ENCODE measurements at places on chromosomes 1 and 21.
A peak's percentile ranks its signal among the peaks of the same experiment; 100 is the strongest.

DNA sequence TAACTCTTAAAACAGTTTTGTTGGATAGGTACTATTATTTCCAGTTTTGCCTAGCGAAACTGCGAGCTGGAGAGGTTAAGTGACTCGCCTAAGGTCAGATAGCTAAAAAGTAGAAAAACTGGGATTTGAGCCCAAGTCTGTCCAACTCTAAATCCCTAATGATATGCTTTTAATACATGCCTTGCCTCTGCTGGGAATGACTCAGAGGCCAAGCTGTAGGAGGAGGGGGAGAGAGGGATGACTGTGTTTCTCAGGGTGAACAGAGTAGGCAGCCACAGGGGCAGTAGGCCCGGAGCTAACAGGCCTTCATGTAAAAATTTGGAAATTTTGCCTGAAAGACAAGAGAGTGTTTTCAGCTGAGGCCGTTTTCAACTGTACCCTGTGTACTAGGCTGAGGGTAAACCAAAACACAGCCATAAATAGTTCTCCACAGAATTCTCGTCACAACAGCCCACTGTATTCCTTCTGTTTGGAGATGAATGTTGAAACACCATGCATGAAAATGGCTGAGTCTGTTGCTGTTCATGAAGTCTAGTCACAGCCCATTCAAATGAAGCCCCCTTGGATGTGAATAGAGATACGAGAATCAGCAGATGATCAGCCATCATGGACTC lies 107.5 kb upstream of the HOOK1 start:
- no peak for DNase-seq

DNA sequence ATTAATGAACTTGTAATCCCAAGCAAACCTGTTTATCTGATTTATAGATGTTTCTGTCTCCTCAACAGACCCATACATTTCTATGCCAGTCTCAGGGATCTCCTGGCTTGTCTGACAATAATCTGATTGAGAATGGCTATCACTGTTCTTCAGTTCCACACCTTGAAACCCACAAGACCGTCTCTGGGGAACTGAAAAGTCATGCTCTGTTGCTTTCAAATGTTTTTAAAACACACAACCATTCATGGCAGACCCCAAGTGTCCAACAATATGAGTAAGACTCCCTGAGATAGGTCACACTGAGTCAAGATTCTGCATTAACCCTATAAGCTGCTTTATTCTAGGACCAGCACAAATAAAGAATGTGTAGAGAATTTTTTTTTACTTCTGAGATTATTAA lies 611.2 kb upstream of the PLXNA2 start:
- DNase-seq: no peak

DNA sequence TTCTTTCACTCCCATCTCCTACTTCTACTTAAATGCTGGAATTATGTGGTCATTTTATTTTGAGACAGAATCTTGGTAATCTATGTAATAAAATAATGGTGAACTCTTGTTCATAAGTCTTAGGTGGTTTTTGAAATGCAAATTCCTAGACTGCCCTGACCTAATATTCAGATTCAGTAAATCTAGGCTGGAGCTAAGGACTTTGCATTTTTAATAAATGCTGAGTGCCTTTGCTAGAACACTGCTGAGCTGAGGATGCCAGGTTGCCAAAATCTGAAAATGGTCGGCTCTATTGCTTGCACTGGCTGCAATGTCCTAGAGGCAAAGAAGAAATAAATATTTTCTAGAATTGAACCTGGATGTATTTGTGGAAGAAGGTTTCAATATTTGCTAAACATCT lies 187.4 kb downstream of the HMCN1 start:
- DNase-seq: no peak

GRCh38 chr21:45534636-45535331 lies 7.5 kb downstream of the SLC19A1 start:
- no peak for DNase-seq

DNA sequence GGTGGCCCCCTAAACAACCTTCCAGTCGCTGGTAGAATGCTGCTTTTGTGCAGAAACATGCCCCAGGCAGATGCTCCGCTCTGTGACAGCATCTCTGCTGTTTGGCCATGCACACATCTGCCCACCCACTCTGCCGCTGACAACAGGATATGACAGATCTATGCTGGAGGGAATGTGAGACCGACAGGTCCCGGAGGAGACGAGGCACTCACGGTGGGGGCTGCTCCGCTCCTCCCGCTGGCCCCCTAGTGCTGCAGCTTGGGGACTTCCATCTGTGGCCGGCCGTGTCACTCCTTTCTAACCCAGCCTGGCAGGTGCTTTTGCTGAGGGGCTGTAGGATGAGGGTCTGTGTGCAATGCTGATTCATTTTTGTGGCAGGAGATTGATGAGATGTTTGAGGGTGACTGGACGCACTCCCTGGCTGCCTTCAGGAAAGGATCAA lies 49.1 kb upstream of the DMRTB1 start:
- no peak for DNase-seq

DNA sequence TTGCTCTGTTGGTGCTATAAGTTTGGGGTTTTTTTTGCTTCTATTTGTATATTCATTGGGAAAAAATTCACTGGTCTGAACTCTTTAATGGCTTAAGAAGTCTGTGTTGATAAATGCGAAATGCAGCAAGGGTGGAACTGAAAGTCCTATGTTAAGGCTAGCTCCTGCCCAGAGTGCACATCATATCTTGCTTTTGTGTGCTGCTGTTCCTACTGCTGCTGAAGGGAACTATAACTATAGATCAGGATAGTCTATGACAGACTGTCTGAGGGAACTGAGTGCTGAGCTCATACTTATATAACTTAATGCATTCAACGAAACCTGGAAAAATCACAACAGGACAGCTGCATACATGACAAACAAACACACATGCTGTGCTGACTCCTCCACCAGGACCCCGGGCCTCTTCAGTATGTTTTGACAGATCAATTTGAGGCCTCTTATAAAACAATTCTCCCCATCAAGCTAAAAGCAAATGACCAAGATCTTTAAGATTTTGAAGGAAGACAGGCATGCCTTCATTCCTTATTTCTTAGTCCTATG lies 1031.5 kb upstream of the ADGRL2 start:
- no peak for DNase-seq

DNA sequence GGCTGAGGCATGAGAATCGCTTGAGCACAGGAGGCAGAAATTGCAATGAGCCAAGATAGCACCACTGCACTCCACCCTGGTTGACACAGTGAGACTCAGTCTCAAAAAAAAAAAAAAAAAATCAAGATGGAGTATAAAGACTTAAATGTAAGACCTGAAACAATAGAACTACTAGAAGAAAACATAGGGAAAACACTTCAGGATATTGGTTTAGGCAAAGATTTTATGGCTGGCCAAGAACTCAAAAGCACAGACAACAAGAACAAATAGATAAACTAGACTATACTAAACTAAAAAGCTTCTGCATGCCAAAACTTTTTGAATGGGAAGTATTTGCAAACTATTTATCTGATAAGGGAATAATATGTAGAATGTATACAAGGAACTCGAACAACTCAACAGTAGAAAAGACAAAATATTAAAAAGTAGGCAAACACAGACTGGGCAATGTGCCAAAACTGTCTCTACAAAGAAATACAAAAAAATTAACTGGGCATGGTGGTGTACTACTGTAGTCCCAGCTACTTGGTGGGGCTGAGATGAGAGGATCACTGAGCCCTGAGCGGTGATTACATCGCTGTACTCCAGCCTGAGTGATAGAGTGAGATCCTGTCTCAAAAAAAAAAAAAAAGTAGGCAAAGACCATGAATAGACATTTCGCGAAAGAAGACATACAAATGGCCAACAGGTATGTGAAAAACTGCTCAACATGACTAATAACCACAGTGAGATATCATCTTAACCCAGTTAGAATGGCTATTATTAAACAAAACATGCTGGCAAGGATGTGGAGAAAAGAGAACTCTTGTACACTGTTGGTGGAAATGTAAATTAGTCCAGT lies 25.3 kb downstream of the DTL start:
- DNase-seq: no peak

- DNase-seq: peak; percentile 38
These were observed 62.7 kb downstream of the CASZ1 start for GRCh38 chr1:10733474-10734366.

GRCh38 chr1:79040424-79041082 lies 34.0 kb upstream of the ADGRL4 start:
- DNase-seq: no peak

- no peak for DNase-seq
These were observed 1.6 kb upstream of the PTGS2 start for GRCh38 chr1:186681801-186682200.

GRCh38 chr1:8873506-8874229 lies 4.8 kb downstream of the ENO1 start:
- DNase-seq: peak; percentile 45

GRCh38 chr1:74583397-74583796 lies 71.0 kb upstream of the LRRC53 start:
- DNase-seq: no peak

DNA sequence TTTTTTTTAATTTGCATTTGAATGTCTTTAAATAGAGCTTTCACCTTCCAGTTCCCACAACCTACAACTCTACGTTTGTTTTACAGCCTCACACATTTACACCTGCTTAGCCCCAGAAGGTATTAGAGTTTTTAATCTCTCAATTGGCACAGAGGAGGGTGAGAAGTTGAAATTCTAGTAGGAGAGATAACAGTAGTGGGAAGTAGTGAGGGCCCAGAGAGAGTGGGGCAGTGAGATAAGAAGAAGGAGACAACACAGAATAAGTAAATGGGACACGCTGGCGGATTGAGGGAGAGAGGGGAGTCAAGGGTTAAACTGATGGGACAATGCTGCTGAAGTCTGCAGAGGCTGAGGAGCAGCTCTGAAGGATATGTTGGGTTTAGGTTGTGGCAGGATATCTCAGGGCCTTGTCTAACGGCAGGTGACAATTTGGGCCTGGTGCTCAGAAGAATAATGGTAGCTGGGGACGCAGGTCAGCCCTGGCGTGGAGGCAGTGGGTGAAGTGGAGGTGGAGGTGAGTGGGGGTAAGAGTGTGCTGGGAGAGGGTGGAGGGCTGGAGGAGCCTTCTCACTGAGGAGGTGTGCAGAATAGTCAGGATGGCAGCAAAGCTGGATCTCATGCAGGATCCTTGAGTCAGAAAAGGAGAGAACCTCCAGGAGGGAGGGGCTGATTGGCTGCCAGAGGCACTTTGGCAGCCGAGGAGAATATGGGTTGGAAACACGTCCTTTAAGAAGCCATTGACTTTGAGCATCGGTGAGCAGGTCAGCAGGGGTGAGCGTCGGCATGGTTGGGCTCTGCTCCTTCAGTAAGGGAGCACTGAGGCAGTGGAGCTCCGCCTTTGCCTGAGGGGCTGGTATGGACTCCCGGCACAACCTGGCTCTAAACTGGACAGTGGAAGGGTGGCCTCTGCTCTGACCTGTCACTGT lies 72.9 kb downstream of the SYT6 start:
- DNase-seq: no peak

GRCh38 chr1:221166559-221167318 lies 287.5 kb downstream of the HLX start:
- no peak for DNase-seq

GRCh38 chr21:31893851-31894415 lies 21.1 kb downstream of the HUNK start:
- no peak for DNase-seq

DNA sequence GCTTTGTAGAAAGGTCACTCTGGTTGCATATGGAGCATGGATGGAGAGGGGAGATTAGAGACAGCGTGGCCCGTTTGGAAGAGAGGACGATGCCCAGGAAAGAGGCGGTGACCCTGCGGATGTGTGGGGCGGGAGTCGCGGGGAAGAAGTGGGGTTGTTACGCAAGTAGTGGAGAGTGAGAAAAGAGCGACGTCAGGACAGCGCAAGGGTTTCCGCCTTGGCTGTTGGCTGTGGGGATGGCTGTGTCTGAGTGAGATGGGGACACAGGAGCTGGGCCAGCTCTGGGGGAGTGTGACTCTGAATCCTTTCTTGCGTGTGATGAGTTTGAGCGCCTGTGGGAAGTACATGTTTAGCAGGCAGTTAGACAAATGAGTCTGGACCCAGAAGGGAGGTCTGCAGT lies 3.8 kb downstream of the B4GALT2 start:
- no peak for DNase-seq

GRCh38 chr1:65149351-65150107 lies 1.5 kb downstream of the AK4 start:
- DNase-seq: no peak

GRCh38 chr21:26425576-26425975 lies 147.5 kb downstream of the CYYR1 start:
- no peak for DNase-seq

DNA sequence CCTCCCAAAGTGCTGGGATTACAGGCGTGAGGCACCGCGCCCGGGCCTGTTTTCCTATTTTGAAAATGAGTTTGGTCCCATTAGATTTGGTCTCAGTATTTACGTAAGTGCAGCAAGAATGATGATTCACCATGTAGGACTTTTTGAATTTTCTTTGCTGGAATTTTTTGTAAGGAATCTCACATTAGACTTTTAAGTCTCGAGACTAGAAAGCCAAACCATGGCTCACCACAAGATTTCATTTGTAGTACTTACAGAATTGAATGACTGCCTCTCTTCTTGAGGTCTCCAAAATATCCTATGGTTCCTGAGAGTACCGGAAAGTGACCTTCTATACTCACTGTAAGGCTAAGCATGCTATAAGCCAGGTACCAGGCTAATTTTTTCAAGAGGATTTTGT lies 325 bp downstream of the OR14A2 start:
- no peak for DNase-seq

DNA sequence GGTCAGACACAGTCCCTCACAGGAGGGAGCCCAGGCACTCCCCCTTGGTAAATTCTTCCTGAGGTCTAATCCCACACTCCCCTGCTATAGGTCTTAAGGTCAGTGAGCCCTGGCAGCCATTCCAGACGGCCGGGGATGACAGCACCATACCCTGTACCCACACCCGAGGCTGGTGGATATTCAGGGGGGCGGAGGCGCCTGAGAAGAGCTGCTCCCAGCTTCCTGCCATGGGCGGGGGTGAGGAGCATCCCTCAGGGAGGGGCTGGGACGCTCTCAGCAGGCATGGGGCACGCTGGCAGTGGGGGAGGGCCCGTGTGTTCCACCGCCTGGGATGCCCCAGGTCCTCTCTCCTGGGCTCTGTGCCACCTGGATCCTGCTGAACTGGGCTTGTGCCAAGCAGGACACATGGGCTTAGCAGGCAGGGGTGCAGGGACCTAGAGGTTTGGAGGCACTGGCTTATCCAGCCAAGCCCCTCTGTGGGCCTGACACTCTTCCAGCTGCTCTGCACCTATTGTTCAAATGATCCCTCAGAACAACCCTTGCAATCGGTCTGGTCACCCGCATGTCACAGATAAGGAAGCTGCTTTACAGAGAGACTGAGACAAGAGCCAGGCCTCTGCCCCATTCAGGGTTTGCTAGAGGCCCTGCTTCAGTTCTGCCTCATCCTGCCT lies 5.7 kb upstream of the ADGRB2 start:
- no peak for DNase-seq

- DNase-seq: no peak
These were observed 30.0 kb upstream of the B3GALT5 start for GRCh38 chr21:39582749-39583148.

Data from stimulated activated CD4-positive, alpha-beta T cell treated with anti-CD3 and anti-CD28 coated beads, Interleukin-15, amount 100 ng/mL, for 1 hour (primary cell).